H1 (cell line): ENCODE measurements at places on chromosomes 16 and 17.

DNA sequence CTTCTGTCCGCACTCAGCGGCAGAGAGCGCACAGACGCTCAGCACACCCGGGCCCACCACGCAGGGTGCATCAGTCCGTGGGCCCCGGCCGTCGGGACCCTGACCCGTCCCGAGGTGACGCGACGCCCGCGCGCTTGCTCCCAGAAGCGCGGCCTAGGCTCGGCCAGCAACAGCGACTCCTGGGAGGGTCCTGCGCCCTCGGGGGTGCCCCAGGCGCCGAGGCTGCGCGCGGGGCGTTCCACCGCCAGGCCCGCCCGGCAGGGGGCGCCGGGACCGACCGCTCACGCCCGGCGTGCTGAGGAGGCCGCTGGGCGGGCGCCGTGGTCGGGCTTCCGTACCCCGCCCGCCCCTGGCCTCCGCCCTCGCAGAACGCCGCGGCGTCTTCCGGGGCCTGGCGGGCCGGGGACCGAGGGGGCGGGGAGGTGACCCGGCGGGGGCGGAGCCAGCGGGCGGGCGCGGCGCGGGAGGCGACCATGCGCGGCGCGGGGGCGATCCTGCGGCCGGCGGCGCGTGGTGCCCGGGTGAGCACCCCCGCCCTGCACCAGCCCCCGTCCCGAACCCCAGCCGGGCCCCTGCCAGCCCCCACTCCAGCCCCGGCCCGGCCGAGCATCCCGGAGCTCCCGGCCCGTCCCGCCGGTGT is at the start of gene CISD3:
TSS of gene CISD3 (plus strand) at position 456 of the 640 bp plus-strand sequence. CDS start at position 474, 18 bp downstream.
- DNase-seq: no peak

DNA sequence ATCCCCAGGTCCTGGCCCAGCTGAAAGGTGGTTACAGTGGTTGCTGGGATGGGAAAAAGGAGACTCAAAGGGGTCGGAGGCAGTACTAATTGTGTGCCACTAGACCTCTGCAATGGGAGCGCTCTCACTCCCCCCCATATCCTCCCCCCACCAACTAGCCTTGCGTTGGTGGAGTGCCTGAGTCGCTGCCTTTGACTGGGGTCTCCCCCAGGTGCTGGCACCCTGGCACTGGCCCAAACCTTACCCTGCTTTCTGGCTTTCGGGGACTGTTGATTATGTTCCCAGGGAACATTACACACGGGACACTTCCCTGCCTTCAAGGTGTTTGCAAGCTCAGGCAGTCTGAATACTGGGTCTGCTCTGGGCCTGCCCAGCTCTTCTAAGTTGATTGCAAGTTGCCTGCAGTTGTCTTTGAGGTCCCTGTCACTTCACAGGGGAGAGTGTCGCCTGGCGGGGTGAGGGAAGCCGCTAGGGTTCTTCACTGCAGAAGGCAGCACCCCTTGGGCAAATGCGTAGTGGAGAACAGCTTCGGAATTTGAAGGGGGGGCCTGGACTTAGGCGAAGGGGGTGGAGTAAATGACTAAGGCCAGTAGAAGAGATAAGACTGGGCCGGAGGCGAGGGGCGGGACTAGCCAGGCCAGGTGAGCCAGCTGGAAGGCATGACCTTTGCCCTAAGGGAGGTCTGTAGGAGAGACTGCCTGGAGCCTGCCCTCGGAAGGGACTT is 98.0 kb downstream of the RAB11FIP4 start:
- peak; percentile 82 for DNase-seq

- DNase-seq: no peak
These were observed 673 bp upstream of the CHD9 start for GRCh38 chr16:53053967-53054669.

- peak; percentile 82 for DNase-seq
These were observed 985 bp upstream of the SLFN12 start for GRCh38 chr17:35433075-35433894.

DNA sequence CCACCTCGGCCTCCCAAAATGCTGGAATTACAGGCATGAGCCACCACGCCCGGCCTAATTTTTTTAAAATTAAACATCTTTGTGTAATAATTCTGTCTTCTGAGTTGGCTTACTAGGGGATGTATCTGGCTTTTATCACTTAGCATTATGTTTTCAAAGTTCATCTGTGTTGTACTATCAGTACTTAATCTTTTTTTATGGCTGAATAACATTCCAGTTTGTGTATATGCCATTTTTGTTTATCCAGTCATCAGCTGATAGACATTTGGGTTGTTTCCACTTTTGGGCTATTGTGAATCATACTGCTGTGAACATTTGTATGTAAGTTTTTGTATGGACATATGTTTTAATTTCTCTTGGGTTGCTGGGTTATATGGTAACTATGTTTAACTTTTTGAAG is 69.0 kb downstream of the CHD9 start:
- DNase-seq: no peak

DNA sequence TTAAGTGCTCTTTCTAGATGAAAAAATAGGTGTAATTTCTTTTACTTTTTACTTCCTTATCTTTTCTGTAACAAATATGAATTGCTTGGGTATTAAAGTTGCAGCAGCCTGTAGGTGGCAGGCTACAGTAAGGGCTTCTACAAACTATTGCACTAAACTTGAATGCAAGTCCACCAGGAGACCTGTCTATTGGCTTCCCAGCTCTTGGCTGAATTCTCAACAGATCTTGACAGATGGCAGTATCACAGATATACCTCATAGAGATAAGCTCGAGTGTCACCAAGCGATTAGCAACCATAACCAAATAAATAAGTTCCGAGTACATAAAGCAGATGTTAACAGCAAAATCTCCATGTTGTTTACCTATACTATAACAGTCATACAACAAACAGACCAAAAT is 5.9 kb downstream of the BBS2 start:
- DNase-seq: no peak

- no peak for DNase-seq
These were observed 32.4 kb downstream of the DCAKD start for GRCh38 chr17:45018848-45019711.
